ENCODE measurements at places on chromosomes 4 and X.

- no peak for DNase-seq
Observed at GRCh38 chr4:86181585-86181984, 178.3 kb downstream of the MAPK10 start.

GRCh38 chr4:40200875-40201801, 4.3 kb downstream of the RHOH start:
- no peak for DNase-seq

- DNase-seq = no peak
Observed at GRCh38 chrX:46704767-46705386, 54.0 kb downstream of the SLC9A7 start.

DNA sequence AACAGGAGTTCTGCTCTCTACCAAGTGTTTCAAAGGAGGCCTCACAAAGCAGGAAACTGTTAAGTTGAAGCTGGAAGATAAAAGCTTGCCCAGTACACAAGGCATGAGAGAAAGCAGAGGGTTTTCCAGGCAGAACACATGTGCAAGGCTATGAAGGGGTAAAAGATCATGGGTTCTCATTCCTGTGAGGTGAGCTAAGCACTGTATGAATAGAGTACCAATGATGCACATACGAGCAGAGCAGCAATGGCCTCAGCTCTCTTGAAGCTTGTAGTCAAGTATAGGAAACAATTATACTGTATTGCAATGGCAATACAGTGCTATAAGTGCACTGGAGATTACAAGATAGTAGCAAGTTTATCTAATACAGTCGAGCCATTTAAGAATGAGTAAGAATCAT, 18.0 kb downstream of the TTC29 start:
- DNase-seq = no peak

- no peak for DNase-seq
Observed at GRCh38 chr4:67684839-67685531, 16.0 kb downstream of the UBA6 start.

DNA sequence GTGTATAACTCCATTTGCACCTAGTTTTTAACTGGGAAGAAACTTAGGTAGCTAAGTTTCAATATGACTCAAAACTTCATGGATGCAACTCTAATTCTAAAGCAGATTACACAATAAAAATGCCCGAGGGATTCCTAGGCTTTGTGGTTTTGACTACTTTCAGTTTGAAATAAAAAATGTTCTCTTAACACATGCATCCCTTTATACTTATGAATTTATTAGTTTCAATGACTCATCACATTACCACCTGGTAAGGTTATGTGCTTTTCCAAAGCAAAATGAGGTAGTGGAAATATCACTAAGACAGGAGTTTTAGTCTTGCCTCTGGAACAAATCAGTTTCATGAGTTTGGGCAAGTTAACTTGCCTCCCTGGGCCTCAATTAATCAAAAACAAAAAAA, 125.5 kb downstream of the OPHN1 start:
- no peak for DNase-seq

DNA sequence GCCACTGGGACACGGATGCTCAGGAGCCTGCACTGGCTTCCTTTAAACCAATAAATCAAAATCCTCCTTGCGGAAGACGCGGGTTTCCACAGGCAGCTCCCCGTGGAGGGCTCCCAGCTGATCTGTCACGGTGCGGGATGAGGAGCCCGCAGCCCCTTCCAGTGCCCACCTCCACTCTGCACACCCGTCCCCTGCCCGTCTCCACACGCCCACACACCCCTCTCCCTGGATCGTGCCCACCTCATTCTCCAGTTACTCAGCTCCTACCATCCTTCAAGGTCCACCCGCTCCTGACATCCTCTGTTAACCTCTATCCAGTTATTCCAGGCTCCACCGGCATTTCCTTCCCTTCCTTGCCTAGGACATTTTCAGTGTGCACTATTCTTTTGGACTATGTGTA, 895.9 kb downstream of the TRIML1 start:
- no peak for DNase-seq

GRCh38 chr4:11106190-11106589, 322.5 kb downstream of the HS3ST1 start:
- no peak for DNase-seq

- no peak for DNase-seq
Observed at GRCh38 chrX:39462835-39463234, 634.9 kb downstream of the BCOR start.

GRCh38 chrX:48530736-48531135, 8.8 kb upstream of the TBC1D25 start:
- no peak for DNase-seq

DNA sequence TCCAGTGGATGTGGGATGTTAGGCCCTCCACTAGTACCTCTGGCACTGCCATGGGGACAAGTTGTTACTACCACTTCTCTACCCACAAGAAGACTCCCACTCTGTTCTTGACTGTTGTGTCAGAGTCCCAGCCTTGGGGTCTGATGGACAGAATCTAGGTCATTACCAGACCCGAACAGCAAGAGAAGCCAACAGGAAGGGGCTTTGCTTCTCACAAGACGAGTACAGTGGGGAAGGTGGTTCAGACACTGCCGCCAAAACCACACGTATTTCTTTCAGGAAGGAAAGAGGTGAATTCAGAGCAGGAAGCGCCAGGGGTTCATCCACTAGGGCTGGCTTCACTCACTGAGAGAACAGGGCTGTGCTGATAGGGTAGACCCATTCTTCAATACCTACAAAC, 161.3 kb upstream of the KIT start:
- no peak for DNase-seq

- DNase-seq = no peak
Observed at GRCh38 chr4:145012841-145013240, 85.2 kb downstream of the ANAPC10 start.

GRCh38 chrX:23514082-23514481, 153.2 kb upstream of the PRDX4 start:
- DNase-seq = no peak

GRCh38 chrX:10631416-10632145, 11.2 kb upstream of the MID1 start:
- no peak for DNase-seq

- DNase-seq = no peak
Observed at GRCh38 chrX:18348047-18348446, 6.4 kb downstream of the SCML2 start.

DNA sequence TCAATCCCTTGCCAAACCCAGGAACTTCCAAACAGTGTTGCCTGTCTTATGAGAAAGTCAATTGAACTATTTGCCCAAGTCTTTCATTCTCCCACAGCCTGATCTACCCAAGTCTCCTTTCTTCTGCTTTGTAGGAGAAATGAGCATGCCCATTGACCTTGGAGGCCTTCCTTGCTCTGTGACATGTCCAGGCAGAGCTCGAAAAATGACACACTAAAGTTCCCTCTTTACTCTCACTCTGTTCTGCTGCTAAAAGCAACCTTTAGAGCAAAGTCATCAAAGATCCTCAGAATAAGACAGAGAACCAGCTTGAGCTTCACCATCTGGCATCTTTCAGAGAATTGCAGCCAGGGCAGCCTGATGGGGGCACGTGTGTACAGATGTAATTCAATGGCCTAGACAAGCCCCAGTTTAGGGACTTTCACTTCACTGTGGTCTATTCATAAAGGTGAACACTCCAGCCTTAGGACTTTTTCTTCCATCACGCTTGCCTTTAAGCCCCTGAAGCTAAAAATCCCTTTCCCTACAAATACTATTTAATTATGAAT, 136.4 kb downstream of the AMELX start:
- DNase-seq = no peak

DNA sequence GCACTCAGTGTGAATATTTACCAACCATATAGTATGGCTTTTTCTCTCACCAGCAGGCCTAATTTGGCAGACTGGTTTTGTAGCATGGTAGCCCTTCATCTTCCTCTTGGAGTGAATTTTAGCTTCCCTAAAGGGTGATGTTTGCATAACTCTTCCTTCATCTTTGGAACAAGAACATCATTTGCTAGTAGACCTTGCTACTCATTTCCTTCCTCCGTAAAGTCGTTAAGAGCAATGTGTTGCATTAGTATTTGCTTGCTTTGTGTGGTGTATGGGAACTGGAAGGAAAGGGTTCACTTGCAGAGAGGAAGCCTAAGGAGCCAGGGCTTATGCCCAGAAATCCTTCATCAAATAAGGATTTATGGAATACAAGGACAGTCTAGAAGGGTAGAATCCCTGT, 50.2 kb upstream of the PGRMC2 start:
- DNase-seq = no peak

DNA sequence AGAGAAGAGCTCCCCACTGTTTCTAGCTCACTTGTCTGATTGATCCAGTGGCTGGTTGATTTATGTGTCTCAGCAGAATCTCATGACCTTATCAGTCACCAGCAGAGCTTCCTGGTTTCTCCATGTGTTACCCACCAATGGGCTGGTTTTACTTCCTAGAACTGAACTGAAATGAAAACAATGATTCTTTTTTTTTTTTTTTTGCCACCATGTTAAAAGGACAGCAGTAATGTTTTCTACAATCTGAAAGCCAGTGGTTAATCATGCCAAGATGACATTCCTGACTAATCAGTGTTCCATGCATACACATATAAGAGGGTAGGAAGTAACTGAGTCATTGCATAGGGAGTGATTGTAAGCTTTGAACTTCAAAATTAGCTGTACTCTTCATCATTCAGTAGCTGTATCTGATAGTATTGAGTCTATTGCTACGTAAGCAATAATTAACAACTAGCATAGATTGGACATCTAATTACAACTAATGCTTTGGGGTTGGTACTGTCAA, 67.7 kb downstream of the SLC4A4 start:
- no peak for DNase-seq

DNA sequence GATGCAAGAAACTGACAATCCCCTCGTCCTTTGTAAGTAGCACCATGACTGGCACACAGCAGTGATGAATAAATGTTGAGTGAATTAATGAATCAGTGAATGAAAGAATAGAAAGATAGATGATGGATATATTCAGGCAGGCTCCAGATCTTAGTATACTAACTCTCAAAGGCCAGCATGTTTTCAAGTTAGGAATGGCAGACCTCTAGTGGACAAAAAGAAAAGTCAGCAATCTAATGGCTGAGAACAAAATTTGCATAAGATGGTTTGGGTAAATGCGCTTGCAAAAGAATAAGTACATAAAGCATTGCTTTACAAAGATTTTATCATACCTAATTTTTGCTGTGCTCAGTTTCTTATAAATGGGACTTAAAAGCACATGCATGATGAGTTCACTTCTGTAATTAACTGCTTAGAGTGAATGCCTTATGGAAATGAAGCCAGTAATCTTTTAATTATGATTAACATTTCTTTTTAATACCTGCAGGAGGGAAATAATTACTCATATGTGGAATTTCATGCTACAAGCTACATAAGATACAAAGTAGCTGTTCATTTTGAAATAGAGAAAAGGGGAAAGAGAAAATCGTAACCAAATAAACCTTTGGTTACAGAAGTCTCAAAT, 126.9 kb upstream of the GPRIN3 start:
- no peak for DNase-seq

GRCh38 chr4:169720529-169720928, 37.2 kb downstream of the HPF1 start:
- DNase-seq = no peak

GRCh38 chr4:137310593-137311490, 221.5 kb downstream of the PCDH18 start:
- DNase-seq = no peak

GRCh38 chrX:49842621-49843020, 13.5 kb downstream of the PAGE4 start:
- no peak for DNase-seq

DNA sequence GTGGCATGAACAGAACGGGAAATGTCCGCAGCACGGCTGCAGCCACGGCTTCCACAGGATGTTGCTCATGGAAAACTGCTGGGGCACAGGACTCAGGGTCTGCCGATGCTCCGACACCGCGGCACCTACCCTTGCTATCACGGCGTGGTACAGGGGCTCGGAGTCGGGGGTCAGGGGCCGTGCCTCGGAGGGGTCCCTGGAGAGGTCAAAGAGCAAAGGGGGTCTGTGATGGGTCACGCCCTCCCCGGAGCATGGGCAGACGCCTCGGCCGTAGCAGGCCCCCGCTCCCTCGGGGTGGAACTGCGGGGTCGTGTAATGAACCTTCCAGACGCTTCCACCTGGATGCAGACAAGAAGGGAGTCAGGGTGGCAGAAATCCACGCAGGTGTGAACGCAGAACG, 21.8 kb downstream of the ARSD start:
- no peak for DNase-seq

GRCh38 chr4:106522839-106523238, 154.3 kb upstream of the GIMD1 start:
- no peak for DNase-seq

GRCh38 chr4:53682908-53683307, 91.6 kb upstream of the LNX1 start:
- no peak for DNase-seq

GRCh38 chr4:110128029-110128428, 70.4 kb downstream of the ELOVL6 start:
- DNase-seq = no peak

GRCh38 chr4:104507112-104507511, 12.4 kb upstream of the CXXC4 start:
- DNase-seq = no peak

DNA sequence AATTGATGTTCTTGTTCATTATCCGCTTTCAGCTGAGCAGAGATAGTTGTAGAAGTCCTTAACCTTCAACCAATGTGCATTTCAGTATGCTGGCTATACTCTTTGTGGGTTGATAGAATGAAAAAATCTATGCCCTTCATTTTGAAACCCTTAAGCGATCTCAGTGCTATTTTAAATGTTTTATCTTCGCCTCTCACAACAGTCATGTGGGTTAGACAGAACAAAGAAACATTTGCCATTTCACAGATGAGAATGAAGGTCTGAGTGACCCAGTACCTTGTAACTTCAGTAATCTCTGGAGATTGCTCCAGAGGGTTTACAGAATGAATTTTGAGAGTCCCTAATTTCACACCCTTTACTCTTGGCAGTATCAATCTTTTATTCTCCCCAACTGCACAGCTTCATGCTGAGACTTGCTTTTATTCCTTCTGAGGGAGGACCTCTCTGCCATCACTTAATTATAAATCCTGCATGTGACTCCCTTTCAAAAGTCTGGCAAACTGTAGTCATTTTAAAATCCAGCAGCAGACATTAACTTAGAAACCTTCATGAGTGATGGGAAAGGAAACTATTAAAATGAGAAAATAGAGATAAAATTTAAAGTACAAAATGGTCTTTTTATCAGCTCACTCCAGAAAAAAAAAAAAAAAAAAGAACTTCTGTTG, 921.5 kb downstream of the RAB28 start:
- no peak for DNase-seq

DNA sequence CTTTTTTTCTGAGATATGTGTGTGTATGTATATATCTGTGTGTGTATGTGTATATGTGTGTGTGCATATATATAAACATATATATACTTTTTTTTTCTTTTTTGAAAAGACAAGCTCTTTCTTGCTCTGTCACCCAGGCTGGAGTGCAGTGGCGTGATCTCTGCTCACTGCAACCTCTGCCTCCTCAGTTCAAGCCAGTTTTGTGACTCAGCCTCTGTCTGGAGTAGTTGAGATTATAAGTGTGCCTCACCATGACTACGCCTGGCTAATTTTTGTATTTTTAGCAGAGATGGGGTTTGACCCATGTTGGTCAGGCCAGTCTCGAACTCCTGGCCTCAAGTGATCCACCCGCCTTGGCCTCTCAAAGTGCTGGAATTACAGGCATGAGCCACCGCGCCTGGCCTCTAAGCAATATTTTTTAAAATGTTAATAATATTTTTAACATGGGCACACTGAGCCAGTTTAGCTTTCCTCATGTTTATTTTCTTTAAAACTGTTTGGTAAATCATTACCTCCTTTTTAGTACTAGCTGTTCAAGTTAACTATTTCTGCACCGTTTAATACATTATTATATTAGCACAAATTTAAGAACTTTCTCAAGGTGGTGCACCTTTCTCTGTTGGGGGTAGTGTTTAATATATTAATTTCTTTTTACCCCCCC, 33.3 kb downstream of the BBS12 start:
- no peak for DNase-seq

GRCh38 chrX:150663073-150663472, 30.1 kb upstream of the MTMR1 start:
- no peak for DNase-seq
